ENCODE measurements at places on chromosomes 12 and 14. TPM values are rescaled to one million over a fixed set of nuclear protein-coding genes. Genes with fewer than 3 reads are reported as not detected.

SPPL3 gene
- 44.3 TPM for total RNA-seq

PUS7L gene
- total RNA-seq, result 9.1 TPM

MANSC4 gene
- total RNA-seq, result not detected

PRPH gene
- total RNA-seq, result 0.27 TPM

PRICKLE1 gene
- total RNA-seq, result 7.3 TPM

IL31 gene
- not detected for total RNA-seq

TRAF3 gene
- total RNA-seq, result 39.8 TPM

DUSP6 gene
- 179 TPM for total RNA-seq

TMEM63C gene
- 0.91 TPM for total RNA-seq

HSPB8 gene
- 32.9 TPM for total RNA-seq

ZNF740 gene
- total RNA-seq, result 46.5 TPM

TAS2R42 gene
- total RNA-seq, result not detected

NUAK1 gene
- total RNA-seq, result 7.1 TPM

RERG gene
- total RNA-seq, result 21.9 TPM

CD4 gene
- 33.0 TPM for total RNA-seq

CCDC60 gene
- 10.5 TPM for total RNA-seq

SLCO1A2 gene
- 11.7 TPM for total RNA-seq

SUDS3 gene
- 24.5 TPM for total RNA-seq

TEAD4 gene
- total RNA-seq, result 46.7 TPM

Measured in upper lobe of left lung (tissue), 6 donors.